ENCODE measurements at places on chromosomes 1 and 21.

DNA sequence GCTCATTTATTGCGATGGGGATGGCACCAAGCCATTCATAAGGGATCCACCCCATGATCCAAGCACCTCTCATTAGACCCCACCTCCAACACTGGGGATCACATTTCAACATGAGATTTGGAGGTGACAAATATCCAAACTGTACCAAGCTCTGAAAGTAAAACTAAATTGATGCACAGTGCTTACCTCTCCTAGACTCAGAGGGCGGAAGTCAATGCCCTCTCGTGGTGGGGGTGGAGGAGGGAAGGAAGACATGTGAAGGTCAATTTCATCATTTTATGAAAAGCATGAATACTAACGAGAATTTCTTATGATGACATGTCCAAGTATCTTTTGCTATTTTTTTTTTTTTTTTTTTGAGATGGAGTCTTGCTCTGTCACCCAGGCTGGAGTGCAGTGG is 120.0 kb downstream of the PGBD5 start:
- no peak for DNase-seq

GRCh38 chr1:112808861-112809684 is 93.9 kb upstream of the PPM1J start:
- DNase-seq: peak; percentile 87

DNA sequence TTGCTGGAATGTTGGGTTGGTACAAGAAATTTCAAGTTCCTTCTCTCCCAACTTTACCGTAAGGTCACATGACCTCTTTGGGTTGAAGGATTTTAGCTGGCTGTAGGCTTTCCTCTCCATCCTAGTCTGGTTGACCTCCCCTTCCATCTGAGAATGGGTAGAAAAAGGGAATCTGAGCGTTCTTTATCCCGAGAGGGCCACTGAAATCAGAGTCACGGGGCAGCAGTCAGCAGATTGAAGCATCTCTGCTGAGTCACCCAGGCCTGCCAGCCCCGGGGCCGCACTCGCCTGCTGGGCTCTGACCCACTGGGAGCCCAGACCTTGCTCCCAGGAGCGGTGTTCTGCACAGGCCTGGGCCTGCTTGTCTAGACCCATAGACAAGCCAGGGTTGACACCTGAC is 31.0 kb downstream of the TMCC2 start:
- DNase-seq: peak; percentile 96

GRCh38 chr1:205678286-205679111 is 1.8 kb downstream of the SLC45A3 start:
- DNase-seq: no peak

DNA sequence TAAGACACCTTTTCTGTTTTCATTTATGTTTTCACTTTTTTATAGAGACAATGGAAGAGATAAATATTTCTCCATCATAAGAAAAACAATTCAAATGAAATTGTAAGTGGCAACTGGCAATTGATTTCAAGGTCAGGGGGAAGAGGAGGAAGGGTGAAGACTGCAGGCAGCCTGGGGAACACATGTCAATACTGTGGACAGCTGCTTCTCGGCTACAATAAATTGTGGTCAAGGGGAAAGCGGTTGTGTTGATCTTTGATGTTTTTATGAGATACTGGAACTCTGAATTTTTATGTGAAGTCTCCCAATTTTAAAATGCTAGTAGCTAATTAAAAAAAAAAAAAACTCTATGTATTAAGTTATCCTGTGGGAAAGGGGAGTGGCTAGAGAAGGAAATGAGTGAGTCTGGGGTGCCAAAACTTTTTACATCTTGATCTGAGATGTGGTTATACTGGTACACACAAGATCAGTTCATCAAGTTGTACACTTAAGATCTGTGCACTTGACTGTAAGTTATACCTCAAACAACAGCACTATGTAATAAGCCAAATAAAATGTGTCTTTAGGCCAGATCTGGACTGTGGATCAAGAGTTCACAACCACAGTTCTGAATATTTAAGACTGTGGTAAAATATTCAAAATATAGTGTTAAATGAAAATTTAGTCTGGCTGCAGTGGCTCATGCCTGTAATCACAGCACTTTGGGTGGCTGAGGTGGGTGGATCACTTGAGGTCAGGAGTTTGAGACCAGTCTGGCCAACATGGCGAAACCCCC is 18.0 kb downstream of the SSX2IP start:
- no peak for DNase-seq

GRCh38 chr1:171507435-171507834 is 22.1 kb downstream of the PRRC2C start:
- no peak for DNase-seq

DNA sequence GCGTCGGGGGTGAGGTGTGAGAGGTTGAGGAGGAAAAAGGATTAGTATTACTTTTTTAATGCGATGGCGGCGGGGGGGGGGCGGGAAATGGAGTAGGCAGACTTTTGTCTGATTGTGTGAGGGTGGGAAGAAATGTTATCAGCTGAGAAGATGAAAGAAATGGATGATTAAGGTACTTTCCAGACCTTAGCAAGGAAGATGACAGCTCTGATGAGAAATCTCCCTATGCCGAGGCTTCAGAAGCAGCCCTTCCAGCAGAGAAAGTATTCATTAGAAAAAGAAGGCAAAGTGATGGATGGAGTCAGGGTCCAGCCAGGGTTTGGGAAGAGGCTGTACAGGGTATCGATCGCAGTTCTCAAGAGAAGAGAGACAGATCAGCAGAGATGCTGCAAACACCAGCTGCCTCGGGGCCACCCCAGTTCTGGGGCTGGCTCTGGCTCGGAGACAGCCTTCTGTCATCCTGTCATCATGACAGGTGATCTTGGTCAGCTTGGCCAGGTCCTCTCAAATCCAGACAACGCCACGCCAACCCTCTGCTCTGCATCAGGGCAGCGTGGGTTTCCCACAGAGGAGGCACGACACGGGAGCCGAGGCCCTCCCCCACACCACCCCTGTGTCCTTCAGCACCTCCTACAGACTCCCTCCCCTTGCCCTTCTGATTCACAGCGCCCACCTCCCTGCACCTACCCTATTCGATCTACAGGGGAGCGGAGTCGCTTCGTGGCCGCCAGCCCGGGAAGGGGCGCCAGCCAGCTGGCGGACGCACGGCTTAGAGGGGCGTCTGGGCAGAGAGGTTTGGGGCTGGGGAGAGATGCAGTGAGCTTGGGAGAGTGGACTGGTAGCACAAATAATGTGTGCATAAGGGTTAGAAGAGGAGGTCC is 674 bp upstream of the ATXN7L2 start:
- DNase-seq: peak; percentile 51

DNA sequence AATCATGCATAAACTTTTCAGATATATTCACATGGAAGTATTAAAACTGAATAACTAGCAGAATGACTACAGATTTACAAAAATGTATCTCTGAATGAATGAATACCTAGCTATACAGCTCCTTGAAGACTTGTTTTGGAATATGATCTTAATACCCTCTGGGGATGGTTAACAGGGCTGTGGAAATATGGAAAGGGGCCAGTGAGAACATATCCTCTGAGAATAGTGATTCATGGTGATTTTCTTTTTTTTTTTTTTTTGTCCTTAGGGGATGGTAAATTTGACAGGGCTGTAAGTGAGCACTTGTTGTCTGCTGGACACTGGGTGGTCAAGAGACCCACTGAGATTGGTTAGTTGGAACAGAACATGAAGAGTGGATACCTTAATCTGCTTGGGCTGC is 80.7 kb upstream of the HP1BP3 start:
- DNase-seq: no peak

- no peak for DNase-seq
These were observed 120.2 kb upstream of the SLC45A1 start for GRCh38 chr1:8197493-8198282.

DNA sequence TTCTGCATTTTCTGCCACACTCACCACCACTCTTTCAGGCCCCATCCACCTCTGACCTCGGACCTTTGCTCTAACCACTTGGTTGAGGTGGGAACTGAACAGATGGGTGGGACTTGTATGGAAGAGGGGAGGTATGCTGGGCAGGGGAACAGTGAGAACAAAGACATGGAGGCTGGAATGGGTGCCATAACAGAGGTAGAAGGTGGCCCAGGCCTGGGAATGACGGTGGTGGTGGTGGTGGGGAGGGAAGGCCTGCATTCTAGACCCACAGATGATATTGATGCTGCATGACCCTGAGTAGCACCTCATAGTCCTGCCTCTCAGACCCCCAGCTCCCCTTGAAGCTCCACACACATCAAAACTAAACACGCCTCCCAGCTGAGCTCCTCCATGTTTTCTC is 5.2 kb upstream of the CSF3R start:
- no peak for DNase-seq

GRCh38 chr1:76632136-76632535 is 235.1 kb upstream of the ST6GALNAC5 start:
- DNase-seq: no peak

DNA sequence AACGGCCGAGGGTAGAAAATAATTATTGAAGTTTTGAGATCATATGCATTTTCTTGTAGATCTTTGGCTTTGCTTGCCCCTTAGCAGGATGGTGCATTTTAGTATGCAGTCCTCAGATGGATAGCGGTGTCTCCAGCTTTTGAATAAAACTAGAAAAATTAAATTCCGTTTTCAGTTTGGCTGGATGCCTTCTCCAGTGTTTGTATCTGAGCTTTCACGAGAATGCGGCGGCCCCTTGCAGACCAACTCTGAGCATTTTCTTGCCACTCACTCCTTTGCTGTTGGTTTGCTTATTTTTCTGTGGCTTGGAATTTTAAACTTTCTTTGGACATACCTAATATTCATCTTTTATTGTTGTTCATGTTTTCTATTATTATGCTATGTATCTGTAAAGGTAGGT is 192.6 kb downstream of the NFIA start:
- DNase-seq: no peak

- no peak for DNase-seq
These were observed 14.9 kb upstream of the VPS26C start for GRCh38 chr21:37281993-37282392.

DNA sequence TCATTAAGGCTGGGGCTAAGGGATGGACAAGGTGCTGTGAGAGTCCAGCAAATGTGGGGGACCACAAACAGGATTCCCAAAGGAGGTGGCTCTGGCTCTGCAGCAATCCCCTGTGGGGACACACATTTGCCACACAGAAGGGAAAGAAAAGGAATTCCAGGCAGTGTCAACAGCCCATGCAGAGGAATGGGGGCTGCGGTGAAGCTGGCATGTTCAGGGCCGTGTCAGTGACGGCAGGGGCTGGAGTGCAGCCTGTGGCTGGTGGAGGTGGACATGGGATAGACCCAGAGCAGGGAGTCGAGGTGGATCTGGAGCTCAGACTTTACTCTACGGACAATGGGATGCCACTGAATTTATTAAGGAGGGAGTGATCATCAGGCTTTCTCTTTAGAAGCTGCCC is 183.2 kb downstream of the TRABD2B start:
- peak; percentile 25 for DNase-seq

- DNase-seq: no peak
These were observed 167.4 kb downstream of the PRDM16 start for GRCh38 chr1:3236361-3236760.

GRCh38 chr21:25881524-25882376 is 147.0 kb downstream of the GABPA start:
- peak; percentile 76 for DNase-seq

- no peak for DNase-seq
These were observed 8.1 kb upstream of the ST3GAL3 start for GRCh38 chr1:43699281-43699680.

DNA sequence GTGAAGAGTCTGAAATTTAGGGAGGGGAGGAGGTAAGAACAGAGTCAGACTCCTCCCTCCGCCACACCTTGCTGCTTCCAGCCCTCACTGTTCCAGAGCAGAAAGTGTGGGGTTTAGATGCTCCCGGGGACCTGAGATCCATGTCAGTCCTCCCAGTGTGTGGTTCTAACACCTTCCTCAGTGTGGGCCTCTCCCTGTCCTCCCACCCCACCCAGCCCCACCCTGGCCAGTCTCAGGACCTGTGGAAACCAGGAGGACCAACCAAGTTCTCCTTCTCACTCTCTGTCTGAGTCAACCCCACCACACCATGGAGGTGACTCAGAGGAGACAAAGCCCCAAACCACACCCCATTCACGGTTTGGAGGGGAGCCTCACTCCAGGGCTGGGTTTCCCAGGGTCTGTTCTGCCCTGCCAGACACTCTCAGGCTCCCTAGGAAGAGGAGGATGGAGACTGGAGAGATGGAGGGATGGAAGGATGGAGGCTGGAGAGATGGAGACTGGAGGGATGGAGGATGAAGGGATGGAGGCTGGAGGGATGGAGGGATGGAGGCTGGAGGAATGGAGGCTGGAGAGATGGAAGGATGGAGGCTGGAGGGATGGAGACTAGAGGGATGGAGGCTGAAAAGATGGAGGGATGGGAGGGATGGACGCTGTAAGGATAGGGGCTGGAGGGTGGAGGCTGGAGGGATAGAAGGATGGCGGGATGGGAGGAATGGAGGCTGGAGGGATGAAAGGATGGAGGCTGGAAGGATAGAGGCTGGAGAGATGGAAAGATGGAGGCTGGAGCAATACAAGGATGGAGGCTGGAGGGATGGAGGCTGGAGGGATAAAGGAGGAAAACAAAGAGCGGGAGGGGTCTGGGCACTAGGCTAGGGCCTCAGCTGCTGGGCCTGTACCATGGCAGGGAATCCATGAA is 100.9 kb upstream of the RUNX3 start:
- DNase-seq: no peak

- no peak for DNase-seq
These were observed 32.5 kb upstream of the SARS1 start for GRCh38 chr1:109181085-109181806.

- no peak for DNase-seq
These were observed 15.7 kb downstream of the TFF3 start for GRCh38 chr21:42299324-42300044.

- DNase-seq: peak; percentile 98
These were observed 45.8 kb downstream of the TMCC2 start for GRCh38 chr1:205273551-205273982.

Measured in posterior cingulate gyrus (tissue), 11 donors.